ENCODE measurements at places on chromosomes 4 and X.

- no peak for DNase-seq
These were observed 449 bp downstream of the CTPS2 start for GRCh38 chrX:16711893-16712547.

DNA sequence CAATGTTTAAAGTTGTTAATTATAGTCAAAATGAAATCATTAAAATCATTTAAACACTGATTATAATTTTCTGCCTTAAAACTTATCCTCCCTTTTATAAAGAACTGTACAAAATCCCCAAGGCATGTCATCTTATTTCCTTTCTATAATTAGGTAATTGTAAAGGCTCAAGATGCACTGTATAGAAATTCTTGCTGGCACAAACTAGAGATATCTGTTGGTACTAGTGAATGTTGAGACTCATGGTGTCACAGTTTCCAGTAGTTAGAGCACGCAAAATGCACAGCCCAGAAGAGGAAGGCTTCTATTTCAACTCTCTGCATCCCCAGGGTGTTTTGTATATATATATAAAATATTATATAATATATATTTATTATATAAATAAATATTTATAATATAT lies 22.7 kb upstream of the PLA2G12A start:
- no peak for DNase-seq

DNA sequence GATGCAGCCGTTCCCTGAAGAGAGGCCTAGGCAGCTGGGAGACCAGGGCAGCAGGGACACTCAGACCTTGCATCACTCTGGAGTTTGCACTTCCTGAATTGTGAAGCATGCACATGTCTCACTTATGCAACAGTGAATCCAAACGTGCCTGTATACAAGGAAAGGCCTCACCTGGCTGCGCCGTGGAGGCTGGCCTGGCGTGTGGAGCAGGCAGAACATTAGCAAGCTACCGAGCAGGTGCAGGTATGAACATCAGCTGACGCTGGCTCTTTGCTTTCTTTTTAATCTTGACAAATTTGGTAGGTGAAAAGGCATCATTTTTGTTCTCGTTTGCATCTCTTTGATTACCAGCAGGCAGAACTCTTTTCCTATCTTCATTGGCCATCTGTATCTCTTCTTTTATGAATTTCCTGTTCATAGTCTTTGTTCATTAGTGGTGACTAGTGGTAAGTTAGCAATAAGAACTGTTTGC lies 37.1 kb upstream of the IRAK1 start:
- no peak for DNase-seq

- no peak for DNase-seq
These were observed 39.8 kb downstream of the BBS12 start for GRCh38 chr4:122772311-122772710.

DNA sequence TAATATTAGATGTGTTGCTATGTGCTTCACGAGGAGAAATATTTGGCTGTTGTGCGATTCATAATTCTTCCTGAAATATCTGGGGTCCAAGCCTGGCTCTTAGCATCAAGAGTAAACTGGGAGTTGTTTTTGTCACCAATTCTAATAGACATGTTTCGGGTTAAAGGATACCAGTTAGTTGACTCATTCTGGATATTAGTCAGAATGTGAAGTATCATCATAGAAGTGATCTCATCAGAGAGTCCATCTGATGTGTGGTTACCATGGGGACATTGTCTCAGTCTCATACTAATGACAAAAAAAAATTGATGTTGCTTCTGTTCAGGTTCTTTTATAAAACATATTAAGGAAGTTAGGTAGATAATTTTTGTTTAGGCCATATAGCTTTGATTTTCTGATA lies 57.2 kb upstream of the MTMR1 start:
- DNase-seq = peak; percentile 68

- DNase-seq = no peak
These were observed 34.0 kb upstream of the PLAC1 start for GRCh38 chrX:134692233-134692632.

- DNase-seq = no peak
These were observed 253.9 kb downstream of the ANK2 start for GRCh38 chr4:113303315-113303714.

DNA sequence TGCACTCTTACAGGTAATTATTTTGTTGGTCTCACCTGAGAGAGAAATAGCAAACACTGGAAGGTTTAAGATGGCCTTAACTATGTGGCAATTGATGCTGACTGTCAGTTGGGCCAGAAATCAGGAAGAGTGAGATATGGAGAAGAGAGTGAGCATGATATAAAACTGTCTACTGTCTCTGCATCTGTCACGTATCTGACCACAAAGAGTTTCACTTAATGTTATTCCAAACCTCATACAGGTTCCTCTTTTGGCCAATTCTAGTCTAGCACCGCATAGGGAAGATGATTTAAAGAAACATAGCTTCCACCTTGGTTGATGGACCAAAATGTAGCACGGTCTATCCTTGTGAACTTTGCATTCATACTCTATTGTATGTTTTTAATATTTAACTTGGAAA lies 381.0 kb upstream of the BOD1L1 start:
- DNase-seq = no peak

DNA sequence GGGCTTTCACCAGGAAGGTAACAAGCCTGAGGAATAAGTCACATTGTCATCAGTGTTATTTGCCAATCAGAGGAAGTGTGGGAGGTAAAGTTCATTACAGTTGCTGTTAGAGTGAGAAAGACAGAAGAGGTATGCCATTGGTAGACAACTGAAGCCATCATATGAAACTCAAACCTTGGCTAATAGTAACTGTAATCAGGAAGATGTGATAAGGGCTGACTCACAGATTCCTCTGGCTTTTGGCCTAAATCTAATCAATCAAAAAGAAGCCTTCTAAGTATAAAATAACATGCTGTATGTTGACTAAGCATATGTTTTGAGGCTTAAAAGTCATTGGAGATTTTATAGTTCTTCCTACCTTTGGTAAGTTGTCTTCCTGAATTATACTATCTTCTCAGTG lies 242.8 kb downstream of the PCDH7 start:
- DNase-seq = peak; percentile 21

DNA sequence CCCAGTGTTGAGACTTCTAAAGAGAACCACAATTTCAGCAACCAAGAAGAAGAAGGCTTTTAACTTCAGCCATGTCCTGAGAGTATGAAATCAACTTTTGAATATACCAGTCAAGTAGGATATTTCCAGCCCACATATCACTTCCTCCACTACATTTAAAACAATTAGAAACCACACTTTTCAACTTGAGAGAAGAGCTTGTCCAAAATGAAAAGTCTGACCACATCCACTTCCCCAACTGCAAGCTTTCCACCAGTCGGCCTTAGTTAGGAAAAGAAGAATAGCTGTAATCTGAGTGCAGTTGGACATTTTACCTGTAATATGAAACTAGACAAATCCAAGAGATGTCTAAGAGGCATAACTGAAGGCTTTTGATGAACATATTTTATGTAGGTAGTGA lies 101.9 kb upstream of the SLC7A11 start:
- no peak for DNase-seq

GRCh38 chr4:137536789-137537561 lies 4.7 kb upstream of the PCDH18 start:
- DNase-seq = no peak

DNA sequence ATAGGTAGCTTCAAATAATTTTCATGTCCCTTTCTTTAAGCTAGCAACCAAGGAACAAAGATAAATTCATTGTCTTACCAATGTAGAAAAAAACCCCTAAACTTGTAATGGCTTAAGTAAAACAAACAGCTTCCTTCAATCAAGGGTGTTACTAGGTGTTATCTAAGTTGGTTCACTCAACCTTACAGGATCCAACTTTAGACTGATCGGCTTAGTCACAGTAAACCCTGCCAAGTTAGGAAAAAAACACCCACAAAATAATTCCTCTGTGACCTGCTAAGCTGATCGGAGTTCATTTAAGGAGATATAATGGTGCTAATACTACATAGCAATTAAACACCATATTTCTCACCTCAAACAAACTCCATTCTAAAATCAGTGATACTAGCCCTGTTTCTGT lies 10.1 kb downstream of the AIFM1 start:
- DNase-seq = no peak

- no peak for DNase-seq
These were observed 56.1 kb downstream of the KLHL5 start for GRCh38 chr4:39118034-39118658.

- DNase-seq = peak; percentile 1
These were observed 15.5 kb downstream of the MCF2 start for GRCh38 chrX:139692506-139692849.

DNA sequence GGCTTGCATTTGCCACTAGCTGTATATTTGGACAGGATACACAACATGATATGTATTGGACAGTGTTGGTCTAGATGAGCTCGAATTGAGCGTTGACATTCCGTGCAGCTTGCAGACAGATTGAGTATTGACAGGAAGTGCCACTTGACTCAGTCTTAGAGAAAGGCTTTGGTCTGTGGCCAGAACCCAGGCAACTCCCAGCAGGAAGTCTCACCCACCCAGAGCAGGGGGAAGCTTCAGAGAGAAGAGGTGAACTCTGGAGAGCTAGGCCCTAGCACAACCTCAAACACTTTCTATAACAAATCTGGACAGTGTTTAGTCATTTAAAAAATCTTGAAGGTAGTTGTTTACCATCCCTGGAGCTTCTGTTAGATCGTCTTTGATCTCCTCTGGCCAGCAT lies 280.5 kb downstream of the FBXW7 start:
- DNase-seq = peak; percentile 41

- DNase-seq = no peak
These were observed 10.9 kb upstream of the MSX1 start for GRCh38 chr4:4848540-4848939.

DNA sequence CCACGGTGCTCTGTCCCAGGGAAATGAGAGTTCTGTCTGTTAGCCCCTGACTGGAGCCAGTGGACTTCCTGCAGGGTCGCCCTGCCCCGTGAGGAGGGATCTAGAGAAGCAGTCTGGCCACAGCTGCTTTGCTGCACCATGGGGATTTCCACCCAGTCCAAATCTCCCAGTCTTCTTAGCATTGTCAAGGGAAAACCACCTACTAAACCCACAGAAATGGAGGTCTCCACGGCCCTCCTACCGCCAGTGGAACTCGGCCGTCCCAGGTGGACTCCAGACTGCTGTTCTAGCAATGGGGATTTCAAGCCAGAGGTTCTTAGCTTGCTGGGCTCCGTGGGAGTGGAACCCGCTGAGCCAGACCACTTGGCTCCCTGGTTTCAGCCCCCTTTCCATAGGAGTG lies 133.3 kb upstream of the PCDH7 start:
- DNase-seq = no peak

DNA sequence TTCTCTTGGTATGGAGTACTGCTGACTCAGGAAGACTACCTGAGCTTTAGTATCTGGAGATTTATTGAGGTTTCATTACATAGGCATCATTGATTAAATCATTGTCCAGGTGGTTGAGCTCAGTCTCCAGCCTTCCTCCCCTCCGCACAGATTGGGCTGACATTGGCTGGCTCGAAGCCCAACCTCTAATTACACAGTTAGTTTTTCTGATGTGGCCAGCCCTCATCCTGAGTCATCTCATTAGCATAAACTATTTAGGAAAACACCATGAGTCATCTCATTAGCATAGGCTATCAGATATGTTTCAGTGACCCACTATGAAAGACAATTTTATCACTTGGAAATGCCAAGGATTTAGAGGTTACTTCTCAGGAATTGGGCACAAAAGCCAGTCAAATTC lies 93.9 kb upstream of the ANKRD50 start:
- peak; percentile 81 for DNase-seq

DNA sequence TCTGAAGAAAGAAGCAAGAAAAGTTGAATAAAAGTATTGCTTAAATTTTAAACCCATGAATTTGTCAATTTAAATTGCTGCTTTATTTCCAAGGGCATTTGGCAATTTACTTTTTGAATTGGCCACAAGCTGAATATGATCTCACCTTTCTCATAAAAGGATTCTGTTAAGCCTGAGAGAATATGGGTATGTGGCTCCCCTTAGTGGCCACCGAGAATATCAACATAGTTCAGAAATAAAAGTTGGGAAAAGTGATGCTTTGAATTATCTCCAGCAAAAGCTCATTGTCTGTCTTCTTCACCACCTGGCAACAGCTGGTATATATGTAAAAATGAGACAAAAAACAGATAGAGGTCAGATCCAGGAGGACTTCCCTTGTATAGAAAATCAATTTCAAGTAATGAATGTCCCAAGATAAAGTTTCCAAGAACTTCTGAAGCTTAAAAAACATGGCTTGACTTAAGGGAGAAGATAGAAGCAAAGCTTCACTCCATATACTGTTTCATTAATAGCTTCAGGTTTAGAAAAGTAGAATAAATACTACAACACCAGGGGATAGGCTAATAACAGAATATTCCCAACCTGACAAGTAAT lies 290.7 kb upstream of the FAM241A start:
- DNase-seq = peak; percentile 44

- no peak for DNase-seq
These were observed 18.6 kb downstream of the ZCCHC4 start for GRCh38 chr4:25330905-25331808.

GRCh38 chr4:8022767-8023695 lies 83.4 kb upstream of the AFAP1 start:
- DNase-seq = no peak

DNA sequence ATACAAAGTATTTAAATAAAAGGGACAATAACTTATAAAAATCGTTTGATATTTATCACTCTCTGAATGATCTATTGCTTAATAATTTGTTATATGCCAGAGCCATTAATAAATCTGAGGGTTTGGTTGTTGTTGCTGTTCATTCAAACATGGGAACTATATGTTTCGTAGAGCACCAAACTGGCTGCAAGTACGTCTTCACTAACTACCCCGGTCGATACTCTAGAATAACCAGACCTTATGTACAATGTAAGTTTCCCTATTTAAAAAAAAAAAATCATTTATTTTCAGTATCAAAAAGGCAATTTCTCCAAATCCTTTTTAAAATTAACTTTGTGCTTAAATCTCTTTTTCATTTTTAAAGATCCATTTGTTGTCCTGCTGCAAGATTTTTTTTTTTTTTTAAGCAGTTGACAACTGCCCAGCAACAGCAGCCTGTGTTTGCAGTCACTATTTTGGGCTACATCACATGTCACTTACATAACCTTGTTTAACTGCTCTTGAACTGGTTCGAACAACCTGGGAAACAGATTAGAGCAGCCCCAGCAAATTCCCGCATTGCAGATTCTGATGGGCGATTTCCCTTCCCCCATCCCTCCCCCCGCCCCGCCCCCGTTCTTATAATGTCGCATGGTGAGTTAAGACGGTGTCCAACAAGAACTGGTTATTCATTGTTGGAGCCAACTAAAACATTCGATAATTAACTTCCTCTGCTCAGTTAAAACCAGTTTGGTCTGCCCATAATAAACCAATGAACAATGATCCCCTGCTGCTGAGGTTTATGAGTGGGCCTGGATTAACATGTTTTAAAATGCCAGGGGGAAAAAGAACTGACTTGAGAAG lies 238.9 kb downstream of the NR3C2 start:
- no peak for DNase-seq

- DNase-seq = peak; percentile 31
These were observed 48.7 kb upstream of the SRD5A3 start for GRCh38 chr4:55297346-55297745.

DNA sequence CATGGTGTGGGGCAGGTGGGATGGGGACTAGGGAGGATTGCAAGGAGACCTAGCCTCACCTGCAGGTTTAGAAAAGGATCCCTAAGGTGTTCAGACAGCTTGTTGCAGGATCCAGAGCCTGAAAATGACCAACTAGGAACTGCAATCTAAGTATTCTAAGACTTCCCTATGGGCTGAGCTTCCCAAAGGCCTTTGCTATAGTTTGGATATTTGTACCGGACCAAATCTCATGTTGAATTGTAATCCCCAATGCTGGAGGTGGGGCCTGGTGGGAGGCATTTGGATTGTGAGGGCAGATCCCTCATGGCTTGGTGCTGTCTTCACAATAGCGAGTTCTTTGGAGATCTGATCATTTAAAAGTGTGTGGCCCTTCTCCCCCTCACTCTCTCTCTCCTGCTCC lies 52.1 kb downstream of the GPC3 start:
- no peak for DNase-seq
